ENCODE measurements at places on chromosomes 7 and 10. TPM values are rescaled to one million over a fixed set of nuclear protein-coding genes. Genes with fewer than 3 reads are reported as not detected.

Gene CHAT
- total RNA-seq = not detected

DNA sequence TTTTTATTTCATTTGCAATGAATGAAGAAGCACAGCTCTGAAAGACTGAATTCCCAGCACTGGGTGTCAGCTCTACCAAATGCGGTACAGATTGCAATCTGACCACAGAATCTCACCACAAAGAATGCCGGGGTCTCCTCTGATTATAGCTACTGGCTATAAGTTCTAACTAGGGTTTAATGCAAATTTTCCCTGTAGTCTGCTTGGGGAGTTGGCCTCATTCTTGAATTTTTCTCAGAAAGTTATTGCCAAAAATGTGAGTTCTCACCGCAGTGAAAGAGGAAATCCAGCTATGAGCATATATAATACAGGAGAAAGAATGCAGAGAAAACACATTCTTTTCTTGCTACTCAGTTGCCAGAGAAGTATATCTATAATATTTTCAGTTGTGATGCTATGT is 1255.7 kb upstream of the LRRTM3 start:
- no peak for DNase-seq

GRCh38 chr7:44063894-44064651 is 1.3 kb downstream of the PGAM2 start:
- no peak for DNase-seq

Gene RAMP3
- total RNA-seq = not detected

- no peak for DNase-seq
These were observed 22.4 kb upstream of the ODAD2 start for GRCh38 chr10:28020993-28021982.

Gene BAG3
- 13.0 TPM for total RNA-seq

Data from activated CD8-positive, alpha-beta memory T cell treated with anti-CD3 and anti-CD28 coated beads, Interleukin-2, amount 10 ng/mL, durations not matched to agents 7 days and 5 days (primary cell).